ENCODE measurements at places on chromosomes 7 and 10.

- DNase-seq, result no peak
- H3K27me3 ChIP-seq, result peaks cover 31% of the 10 kb centered on the region
- H3K4me1 ChIP-seq, result peaks cover 8% of the 10 kb centered on the region
- H3K4me3 ChIP-seq, result no peak overlapping the region
- H3K36me3 ChIP-seq, result peaks cover 2% of the 10 kb centered on the region
These were observed 255.5 kb upstream of the C7orf33 start for GRCh38 chr7:148334959-148335577.

GRCh38 chr7:50351267-50351666, 46.8 kb downstream of the IKZF1 start:
- H3K27me3 ChIP-seq, result no peaks in the 10 kb centered on the region
- H3K36me3 ChIP-seq, result peaks cover 69% of the 10 kb centered on the region
- peaks cover 95% of the 10 kb centered on the region for H3K4me1 ChIP-seq

- DNase-seq, result no peak
- peaks cover 3% of the 10 kb centered on the region for H3K27me3 ChIP-seq
- H3K36me3 ChIP-seq, result no peaks in the 10 kb centered on the region
- H3K4me3 ChIP-seq, result no peak overlapping the region
- H3K27ac ChIP-seq, result no peak overlapping the region
These were observed 120.2 kb downstream of the TEX36 start for GRCh38 chr10:125562737-125563136.

DNA sequence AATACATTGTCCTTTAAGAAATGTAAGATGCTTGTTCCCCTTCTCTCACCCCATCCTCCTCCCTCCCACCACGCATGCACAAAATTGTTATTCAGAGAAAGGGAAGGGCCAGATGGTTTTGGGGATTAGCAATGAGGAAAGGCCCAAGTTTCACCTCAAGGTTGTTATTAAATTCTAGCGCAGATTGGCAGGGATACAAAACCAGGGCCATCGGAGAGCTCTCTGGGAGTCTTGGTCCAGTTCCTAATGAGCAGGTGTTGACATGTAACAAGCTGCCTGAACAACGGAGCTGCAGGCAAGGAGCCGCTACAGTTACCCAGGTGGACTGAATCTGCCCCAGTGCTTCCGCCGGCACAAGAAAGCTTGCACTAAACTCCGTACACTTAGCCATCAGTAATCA, 9.7 kb upstream of the ANK3 start:
- no peaks in the 10 kb centered on the region for H3K36me3 ChIP-seq
- H3K27me3 ChIP-seq, result no peaks in the 10 kb centered on the region
- no peak overlapping the region for H3K27ac ChIP-seq

DNA sequence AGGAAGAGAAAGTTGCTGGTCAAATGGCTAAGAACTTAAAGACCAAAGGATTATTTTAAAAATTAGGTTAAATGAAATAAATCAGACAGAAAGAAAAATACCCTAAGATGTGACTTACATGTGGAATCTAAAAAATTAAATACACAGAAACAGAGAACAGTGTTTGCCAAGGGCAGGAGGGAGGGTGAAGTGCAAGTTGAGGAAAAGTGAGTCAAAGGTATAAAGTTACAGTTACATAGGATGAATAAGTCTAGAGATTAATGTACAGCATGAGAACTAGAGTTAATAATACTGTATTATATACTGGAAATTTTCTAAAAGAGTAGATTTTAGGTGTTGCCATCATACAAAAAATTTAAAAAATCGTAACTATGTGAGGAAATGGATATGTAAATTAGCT, 146.3 kb downstream of the MDFIC start:
- no peak overlapping the region for H3K27ac ChIP-seq
- H3K4me3 ChIP-seq, result no peak overlapping the region
- no peak for DNase-seq
- peaks cover 2% of the 10 kb centered on the region for H3K27me3 ChIP-seq

DNA sequence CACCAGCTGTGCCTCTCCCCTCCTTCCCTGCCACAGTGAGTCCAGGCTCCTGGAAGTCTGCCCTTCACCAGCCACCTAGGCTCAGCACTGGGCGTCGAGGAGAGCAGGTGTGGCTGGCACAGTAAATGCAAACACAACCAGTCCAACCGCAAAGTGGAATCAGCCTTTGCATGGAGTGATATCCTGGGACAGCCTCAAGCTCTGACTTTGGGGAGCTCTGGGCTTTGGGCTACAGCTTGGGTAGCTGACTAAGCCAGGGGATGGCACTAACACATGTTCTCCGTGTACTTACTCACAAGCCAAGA, 312.4 kb downstream of the KCNMA1 start:
- no peak overlapping the region for H3K27ac ChIP-seq
- H3K4me3 ChIP-seq, result no peak overlapping the region
- no peak for DNase-seq
- no peaks in the 10 kb centered on the region for H3K36me3 ChIP-seq
- H3K4me1 ChIP-seq, result no peaks in the 10 kb centered on the region

- peaks cover 9% of the 10 kb centered on the region for H3K4me1 ChIP-seq
- no peaks in the 10 kb centered on the region for H3K36me3 ChIP-seq
- no peak overlapping the region for H3K27ac ChIP-seq
- peaks cover 4% of the 10 kb centered on the region for H3K27me3 ChIP-seq
- no peak for DNase-seq
- no peak overlapping the region for H3K4me3 ChIP-seq
These were observed 11.5 kb downstream of the LIPJ start for GRCh38 chr10:88598055-88598454.

DNA sequence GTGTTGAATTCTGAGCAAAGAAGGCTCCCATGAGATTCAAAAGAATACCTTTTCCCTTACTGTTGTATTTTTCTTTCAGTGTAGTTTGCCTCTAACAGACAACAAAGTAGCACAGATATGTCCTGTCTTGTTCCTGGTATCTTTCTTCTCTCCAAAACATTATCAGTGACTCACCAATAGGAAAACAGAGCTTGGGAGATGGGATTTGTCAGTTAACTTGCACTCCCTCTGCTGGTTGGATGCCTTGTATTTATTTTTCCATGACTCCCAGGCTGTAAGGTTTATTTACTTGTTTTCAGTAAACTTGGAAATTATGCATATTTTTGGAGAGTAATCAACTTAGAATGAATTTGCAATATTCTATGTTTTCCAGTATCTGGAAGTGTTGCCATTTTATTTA, 129.7 kb downstream of the SAMD9 start:
- no peak overlapping the region for H3K27ac ChIP-seq
- peaks cover 6% of the 10 kb centered on the region for H3K36me3 ChIP-seq
- peaks cover 3% of the 10 kb centered on the region for H3K27me3 ChIP-seq
- peaks cover 6% of the 10 kb centered on the region for H3K4me1 ChIP-seq
- DNase-seq, result no peak

DNA sequence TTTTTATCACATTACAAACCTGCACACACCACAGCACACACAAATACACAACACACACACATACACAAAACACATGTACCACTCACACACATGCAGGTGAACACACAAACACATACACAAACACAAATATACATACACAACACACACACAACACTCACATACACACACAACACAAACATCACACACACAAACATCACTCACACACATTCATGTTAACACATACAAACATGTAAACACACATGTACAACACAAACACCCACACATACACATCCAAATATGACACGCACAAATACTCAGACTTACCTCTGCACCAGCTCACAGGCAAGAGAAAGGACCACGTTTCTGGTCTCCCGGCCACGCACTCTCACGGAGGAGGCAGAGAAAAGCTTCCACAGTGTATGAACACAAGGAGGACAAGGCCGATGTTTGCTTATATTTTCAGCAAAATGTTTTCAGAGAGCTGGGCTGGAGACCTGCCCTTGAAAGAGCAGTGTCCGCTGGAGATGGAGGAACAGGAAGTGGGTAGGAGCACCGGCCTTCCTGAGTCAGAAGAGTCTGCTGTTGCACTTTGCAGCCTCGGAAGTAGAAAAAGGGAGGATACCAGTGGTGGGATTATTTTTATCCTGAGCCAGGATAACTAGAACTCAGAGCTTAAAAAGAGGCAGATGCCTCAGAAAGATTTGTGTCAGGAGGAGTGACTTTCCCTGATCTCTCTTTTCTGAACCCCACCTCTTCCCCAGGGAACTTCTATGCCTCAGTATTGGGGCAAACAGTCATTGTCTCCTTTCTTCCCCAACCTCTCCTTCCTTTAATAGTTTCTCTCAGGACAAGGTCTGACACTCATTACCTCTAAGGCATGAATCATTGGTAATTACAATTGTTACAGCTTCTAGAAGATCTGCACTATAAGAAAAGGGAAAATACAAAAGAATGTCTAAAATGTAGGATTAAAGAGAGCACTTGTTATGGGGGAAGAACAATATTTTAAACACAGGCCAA, at the start of gene GIMAP6:
Gene GIMAP6, minus strand, starts transcription at position 520 of the 999 bp plus-strand sequence. CDS start 2,243 bp downstream, outside the sequence.
- peak within 1 kb of the TSS; percentile 94 for H3K4me3 ChIP-seq
- peaks cover 60% of the 10 kb centered on the region for H3K36me3 ChIP-seq
- peak; percentile 48 for DNase-seq

DNA sequence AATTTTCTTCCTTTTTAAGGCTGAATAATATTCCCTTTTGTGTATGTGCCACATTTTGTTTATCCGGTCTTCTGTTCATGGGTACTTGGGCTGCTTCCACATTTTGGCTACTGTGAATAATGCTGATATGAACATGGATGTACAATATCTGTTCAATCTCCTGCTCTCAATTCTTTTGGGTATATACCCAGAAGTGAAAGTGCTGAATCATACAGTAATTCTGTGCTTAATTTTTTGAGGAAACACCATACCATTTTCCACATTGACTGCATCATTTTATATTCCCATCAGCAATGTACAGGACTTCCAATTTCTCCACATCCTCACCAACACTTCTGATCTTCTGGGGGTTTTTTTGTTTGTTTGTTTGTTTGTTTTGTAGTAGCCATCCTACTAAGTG, 135.0 kb upstream of the INHBA start:
- peaks cover 3% of the 10 kb centered on the region for H3K27me3 ChIP-seq
- H3K27ac ChIP-seq, result no peak overlapping the region
- no peak overlapping the region for H3K4me3 ChIP-seq
- no peaks in the 10 kb centered on the region for H3K4me1 ChIP-seq

- no peak overlapping the region for H3K27ac ChIP-seq
- H3K27me3 ChIP-seq, result peaks cover 3% of the 10 kb centered on the region
- DNase-seq, result no peak
- no peak overlapping the region for H3K4me3 ChIP-seq
- no peaks in the 10 kb centered on the region for H3K36me3 ChIP-seq
These were observed 63.3 kb downstream of the AKR1B1 start for GRCh38 chr7:134395604-134396003.

DNA sequence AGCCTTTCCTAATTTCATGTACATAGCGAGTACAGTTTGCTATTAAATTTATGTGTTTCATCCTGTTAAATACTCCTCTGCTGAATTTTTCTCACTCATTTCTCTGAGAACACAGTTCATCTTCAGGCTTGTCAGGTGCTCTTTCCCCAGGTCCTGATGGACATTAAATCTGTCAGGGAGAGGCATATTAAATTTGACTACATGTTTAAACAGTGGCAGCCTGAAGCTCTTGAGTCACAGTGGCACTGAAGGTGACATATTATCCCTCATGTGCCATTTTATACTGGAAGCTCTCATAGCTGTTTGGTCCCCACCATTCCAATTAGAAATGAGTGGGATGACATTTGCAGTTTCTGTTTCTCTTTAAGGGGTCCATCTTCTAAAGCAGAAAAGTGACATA, 1089.6 kb upstream of the SORCS1 start:
- DNase-seq, result no peak
- no peak overlapping the region for H3K27ac ChIP-seq
- no peaks in the 10 kb centered on the region for H3K36me3 ChIP-seq
- H3K4me3 ChIP-seq, result no peak overlapping the region
- H3K27me3 ChIP-seq, result no peaks in the 10 kb centered on the region
- H3K4me1 ChIP-seq, result no peaks in the 10 kb centered on the region

DNA sequence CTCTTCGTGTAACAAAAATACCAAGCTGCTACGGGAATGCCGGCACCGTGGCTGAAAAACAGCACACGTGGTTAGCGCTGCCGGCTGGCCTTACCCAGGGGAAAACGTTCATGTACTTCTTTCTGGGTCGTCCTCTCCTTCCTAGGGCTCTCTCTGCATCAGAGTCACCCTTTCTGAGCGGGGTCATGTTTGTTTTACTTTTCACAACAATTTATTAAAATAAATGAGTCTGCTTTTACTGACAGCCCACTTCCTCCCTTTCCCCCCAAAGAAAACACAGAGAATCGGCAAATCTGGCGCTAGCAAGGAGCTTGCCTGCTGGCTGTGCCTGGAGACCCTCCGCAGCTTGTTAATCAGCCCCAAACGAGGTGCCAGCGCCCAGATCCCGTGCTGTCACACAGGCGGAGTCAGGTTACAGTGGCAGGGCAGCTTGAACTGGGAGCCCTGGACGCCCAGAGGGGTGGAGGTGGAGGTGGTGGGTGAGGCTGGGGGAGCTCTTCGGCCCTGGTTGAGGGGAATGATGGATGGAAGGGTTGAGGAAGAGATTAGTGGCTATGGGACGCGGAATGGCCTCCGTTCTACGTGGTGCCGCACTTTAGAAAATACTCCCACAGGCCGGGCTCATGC, 162.2 kb upstream of the TNS3 start:
- DNase-seq, result no peak
- H3K27me3 ChIP-seq, result peaks cover 6% of the 10 kb centered on the region
- H3K4me1 ChIP-seq, result no peaks in the 10 kb centered on the region
- H3K4me3 ChIP-seq, result no peak overlapping the region

DNA sequence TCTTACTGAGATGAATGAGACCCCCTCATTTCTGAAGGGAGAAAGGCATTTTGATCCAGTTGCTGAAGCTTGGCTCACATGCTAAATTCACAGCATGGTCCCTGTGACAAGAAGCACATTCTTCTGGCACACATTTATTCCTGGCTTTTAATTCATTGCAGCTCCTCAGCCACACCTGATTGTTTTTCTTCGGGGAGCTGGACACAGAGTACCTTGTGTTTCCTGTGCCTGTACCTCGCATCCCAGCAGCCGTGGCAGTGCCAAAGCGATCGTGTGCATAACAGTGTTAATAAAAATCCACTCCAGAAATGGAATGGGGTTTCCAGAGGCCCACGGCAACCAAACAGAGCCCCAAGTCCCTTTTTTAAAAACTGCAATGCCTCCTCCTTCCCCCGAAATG, 615.3 kb upstream of the MGMT start:
- no peak overlapping the region for H3K27ac ChIP-seq
- no peaks in the 10 kb centered on the region for H3K36me3 ChIP-seq

DNA sequence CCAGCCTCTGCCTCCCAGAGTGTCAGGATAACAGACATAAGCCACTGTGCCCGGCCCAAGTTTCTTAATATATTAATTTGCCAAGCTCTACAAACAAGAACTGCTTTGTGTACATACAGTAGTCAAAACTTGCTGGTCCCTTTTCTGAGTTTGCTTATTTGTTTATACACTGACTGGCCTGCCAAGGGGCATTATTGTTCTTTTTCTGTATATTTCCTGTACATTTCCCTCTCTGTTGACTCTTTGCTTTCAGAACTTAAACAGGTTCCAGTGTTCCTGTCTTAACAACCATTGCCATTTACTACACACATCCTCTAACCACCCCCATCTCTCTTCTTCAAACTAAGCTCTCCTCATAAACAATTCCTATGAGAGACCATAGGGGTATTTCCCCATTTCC, 61.5 kb upstream of the RPA3 start:
- no peak overlapping the region for H3K4me3 ChIP-seq
- H3K27ac ChIP-seq, result peak overlapping the region; percentile 11
- no peaks in the 10 kb centered on the region for H3K27me3 ChIP-seq
- peaks cover 21% of the 10 kb centered on the region for H3K4me1 ChIP-seq
- peaks cover under 1% of the 10 kb centered on the region for H3K36me3 ChIP-seq

- H3K27me3 ChIP-seq, result peaks cover 3% of the 10 kb centered on the region
- no peaks in the 10 kb centered on the region for H3K4me1 ChIP-seq
- H3K36me3 ChIP-seq, result no peaks in the 10 kb centered on the region
- no peak for DNase-seq
These were observed 26.8 kb downstream of the CALCR start for GRCh38 chr7:93547716-93548115.
